ENCODE measurements at places on chromosomes 16 and 17.

DNA sequence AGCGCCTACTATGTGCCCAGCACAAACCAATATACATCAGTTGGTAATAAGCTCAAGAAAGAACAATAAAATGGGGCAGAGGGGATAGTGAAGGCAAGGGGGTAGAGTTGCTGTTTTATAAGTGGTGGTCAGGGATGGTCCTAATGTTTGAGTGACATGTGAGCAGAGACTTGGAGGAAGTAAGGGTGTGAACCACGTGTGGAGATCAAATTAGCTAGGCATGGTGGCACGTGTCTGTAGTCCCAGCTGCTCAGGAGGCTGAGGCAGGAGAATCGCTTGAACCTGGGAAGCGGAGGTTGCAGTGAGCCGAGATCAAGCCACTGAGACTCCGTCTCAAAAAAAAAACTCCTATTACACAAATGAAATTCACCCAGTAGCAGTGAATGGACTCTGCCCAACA is 56.5 kb downstream of the IRX6 start:
- DNase-seq, result no peak

DNA sequence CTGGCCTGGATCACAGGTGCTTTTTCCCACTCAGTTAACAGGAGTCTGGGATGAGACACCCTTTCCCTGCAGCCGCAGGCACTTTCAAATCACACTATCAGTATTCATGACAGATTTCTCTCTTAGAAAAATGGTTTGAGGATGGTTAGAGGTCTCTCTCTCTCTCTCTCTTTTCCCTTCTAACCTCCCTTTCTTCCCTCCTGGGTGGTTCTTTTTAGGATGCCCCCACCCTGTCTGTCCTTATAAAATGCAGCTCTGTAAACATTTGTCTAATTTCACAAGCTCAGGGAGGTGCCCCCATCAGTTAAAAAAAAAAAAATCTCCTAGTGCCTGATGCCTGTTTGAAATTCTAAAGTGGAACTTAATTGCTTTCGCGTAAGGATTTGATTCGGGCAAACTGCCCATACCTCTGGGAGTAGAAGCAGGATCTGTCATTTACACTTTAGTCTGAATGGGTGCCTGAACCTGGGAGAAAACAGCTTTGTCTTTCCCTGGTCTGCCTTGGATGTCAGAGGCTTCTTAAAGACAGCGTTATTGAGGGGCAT is 158.8 kb downstream of the CCDC182 start:
- no peak for DNase-seq

- DNase-seq, result no peak
Observed at GRCh38 chr16:9820476-9821246, 361.6 kb downstream of the GRIN2A start.

DNA sequence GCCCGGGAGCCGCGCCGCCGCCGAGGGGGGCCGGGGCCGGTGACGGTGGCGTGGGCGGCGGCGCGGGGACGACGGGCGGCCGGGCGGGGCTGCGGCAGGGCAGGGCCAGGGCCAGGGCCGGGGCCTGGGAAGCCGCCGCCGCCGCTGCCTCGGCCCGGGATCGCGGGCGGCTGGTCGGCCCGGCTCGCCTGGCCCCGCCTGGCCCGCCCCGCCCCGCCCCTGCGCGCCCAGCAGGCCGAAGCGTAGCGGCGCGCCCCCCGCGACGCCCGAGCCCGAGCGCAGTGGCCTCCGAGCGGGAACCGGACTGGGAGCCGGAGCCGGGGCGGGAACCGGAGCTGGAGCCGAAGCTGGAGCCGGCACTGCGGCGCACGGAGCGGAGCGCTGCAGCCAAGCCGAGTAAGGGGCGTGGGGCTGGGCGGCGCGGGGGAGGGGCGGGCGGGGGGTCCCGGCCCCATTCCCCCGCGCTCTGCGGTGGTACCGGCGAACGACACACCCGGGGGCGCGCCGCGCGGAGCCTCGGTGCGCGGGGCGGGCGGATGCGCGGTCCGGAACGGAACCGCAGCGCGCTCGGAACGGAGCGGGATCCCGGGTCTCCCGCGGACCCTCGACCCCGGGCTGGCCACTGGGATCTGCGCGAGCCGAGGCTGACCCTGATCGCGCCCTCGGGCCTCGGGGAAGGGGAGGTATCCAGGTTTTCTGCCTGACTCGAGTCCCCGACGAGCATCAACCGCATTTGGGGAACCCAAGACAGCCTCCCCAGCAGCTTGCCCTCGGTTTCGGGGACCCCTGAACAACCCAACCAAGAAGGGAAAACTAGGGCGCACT is at the start of gene BEAN1:
Gene BEAN1 (plus strand): TSS at position 260 of the 825 bp plus-strand sequence. CDS start 10,382 bp downstream, outside the sequence.
- no peak for DNase-seq

DNA sequence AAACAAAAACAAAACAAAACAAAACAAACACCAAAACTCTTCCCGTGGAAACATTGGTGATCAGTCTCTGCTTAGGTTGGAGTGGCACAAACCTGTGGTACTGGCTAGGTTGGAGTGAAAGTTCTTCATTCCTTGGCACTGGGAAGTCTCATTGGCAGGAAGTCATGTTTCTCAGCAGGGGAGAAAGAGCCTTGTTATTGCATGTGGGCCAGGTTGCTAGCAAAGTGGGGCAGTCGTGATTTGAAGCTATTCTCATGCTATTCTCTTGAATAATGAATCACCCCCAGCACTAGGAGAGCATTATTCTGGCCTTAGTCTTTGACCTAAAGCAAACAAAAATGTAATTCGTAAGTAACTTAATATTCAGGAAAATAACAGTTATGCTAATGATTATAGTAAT is 24.3 kb upstream of the B4GALNT2 start:
- DNase-seq, result no peak

- no peak for DNase-seq
Observed at GRCh38 chr17:17957584-17957916, 14.7 kb downstream of the TOM1L2 start.

GRCh38 chr16:73949574-73950320 is 346.9 kb upstream of the PSMD7 start:
- no peak for DNase-seq

DNA sequence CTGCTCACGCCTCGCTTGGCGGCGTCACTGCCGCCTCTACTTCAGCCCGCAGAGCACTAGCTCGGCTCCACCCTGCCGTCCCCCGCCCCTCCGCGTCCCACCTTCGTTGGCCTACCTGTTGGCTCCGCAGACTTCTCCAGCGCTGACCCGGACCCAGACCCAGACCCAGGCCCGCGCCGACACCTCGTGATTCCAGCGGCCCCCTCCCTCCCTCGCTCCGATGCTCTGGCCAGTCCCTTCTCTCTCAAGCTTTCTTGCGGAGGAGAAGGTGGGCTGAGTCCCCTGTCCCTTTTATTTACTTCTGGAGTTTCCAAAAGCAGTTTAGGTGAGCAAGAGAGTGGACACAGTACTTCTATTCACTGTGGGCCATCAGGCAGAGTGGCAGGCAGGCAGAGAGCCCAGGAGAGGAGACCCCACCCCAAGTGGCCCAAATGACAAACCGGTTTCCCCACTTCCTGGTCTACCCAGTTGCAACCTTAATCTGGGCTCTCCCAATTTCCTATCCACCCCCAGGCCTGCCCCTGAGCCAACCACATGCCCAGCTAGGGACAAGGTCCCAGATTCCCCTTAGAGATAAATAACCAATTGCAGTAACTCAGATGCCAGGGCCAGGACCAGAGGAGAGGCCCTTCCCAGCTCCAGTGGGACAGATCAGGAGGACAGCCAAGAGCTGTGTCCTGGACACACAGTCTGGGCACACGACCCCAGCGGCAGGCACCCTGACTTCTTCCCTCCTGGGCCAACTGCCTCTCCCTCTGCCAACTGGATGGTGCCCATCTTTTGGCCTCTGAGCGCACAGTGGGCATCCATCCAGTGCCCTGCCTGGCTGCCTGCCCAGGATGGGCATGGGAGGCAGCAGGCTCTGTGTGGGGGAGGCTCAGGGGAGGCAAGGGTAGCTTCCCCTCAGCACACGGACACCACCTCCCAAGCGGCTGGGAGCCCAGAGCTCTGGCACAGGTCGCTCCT is 1.2 kb upstream of the SRCIN1 start:
- DNase-seq, result no peak

GRCh38 chr17:40064971-40065768 is 2.4 kb downstream of the THRA start:
- DNase-seq, result no peak

GRCh38 chr17:48488548-48489106 is 42.2 kb downstream of the HOXB1 start:
- DNase-seq, result no peak

- peak; percentile 42 for DNase-seq
Observed at GRCh38 chr17:63703029-63703428, 3.1 kb upstream of the LIMD2 start.

Measured in sciatic nerve (tissue), 2 donors.